Adrenal gland (tissue), 19 donors: ENCODE measurements at places on chromosomes 6 and 20.
A peak's percentile ranks its signal among the peaks of the same experiment; 100 is the strongest.

GRCh38 chr6:13917141-13917540 lies 7.6 kb upstream of the RNF182 start:
- no peak for DNase-seq

DNA sequence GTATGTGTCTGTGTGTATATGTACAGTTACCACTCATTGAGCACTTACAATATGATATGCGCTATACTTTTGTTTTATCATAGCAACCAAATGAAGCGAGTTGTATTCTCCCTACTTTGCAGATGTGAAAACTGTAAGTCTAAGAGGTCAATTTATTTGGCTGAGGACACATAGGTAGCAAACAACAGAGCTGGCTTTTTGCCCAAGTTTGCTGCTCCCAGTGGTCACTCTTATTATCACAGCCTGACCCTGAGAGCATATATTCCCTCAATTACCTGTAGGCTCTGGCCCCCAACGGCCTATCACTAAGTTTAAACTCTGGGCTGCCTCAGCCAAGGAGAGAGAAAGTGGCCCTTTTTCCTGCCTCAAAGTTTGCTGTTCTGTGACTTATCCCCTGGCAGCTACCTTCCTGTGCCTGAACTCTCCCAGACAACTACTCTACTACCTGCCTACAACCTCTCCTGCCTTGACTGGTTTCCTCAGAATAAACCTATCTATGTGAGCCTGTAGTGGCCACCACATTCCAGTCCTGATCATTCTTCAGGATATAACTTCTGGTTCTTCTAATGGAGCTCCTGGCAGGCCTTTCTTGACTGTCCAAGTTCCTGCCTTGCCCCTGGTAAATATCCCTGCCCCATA lies 221.8 kb downstream of the FRK start:
- peak; percentile 40 for DNase-seq

- DNase-seq: peak; percentile 26
Measured at GRCh38 chr20:53611449-53611894, 17.8 kb upstream of the ZNF217 start.

GRCh38 chr6:24943774-24944173 lies 8.0 kb upstream of the RIPOR2 start:
- no peak for DNase-seq

DNA sequence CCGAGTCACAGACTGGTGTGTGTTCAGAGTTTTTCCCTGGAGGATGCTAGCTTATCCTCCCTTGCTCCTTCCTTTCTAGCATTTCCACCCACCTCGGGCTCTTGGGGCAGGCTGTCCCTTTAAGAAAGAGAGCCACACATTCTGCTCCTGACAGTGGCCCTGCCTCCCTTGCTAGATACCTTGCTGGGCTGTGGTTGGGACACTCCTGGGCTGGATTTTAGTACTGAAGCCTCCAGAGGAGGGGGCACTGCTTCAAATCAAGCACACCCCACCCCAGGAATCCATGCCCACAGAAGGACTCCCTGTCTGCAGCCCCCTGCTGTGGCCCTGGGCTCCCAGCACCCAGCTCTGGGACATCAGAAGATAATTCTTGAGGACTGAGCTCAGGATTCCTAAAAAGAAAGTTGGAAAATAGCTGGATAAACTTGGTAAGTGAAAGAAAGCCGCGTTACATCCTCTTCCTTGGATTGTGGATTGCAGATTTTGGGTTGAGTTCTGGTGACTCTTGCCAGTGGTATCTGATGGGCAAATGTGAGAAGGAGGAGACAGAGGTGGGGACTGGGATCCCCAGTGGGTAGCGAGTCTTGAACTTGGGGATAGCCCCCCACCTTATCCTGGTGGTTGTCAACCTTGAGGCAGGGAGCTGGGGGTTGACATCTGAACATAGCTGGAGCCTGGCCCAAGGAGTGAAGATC lies 29.0 kb downstream of the DAAM2 start:
- DNase-seq: no peak

DNA sequence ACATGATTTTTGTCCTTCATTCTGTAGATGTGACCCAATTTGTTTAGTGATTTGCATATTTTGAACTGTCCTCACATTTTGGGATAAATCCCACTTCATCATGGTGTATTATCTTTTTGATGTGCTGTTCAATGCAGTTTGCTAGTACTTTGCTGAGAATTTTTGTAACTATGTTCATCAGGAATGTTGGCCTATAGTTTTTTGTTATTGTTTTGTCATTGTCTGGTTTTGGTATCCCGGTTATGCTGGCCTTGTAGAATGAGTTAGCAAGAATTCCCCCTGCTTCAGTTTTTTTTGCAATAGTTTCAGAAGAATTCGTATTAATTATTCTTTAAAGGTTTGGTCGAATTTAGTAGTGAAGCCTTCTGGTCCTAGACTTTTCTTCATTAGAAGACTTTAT lies 11.9 kb downstream of the KIF25 start:
- DNase-seq: no peak

- no peak for DNase-seq
Measured at GRCh38 chr6:15364401-15365037, 118.7 kb downstream of the JARID2 start.

GRCh38 chr20:61185841-61186601 lies 66.0 kb upstream of the CDH4 start:
- no peak for DNase-seq

DNA sequence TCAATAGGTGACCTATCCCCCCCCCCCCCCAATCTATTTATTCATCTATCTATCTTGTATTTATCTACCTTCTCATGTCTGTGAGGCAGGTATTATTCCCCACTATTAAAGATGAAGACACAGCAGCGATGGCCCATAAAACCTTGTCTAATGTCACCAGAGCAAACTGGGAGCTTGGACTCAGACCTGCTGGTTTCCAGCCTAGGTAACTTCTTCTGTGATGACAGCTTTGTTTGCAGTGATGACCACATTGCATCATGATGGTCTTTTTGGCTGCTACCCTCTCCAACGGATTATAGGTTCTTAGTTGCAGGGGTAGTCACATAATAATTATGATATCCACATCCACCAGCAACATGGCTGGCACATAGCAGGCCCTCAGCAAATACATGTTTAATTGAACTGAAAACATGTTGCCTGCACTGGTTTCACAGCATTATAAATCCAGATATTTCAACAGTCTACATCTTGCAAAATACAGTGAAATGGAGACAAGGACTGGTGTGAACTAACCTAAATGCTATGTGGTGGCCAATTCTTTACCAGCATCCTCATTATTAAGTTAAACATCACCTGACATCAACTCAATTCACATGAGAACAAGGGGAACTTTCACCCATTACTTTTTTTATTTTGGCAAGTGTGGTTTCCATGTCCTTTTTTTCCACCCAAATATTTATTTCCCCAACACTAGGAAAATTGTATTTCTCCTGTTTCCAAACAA lies 712.5 kb upstream of the NRSN1 start:
- DNase-seq: no peak

DNA sequence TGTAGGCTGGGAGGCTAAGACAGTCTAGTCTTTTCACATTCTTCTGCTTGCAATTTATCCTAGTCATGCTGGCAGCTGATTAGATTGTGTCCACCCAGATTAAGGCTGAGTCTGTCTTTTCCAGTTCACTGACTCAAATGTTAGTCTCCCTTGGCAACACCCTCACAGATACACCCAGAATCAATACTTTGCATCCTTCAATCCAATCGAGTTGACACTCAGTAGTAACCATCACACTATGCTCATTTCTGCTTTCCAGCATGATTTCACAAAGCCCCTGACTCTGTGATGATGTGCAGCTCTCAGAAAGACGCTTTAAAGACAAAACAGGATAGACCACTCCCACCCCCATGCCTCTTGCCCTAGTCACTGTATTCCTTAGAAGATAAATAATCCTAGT lies 693.0 kb downstream of the HTR1B start:
- no peak for DNase-seq

GRCh38 chr20:37235065-37235464 lies 26.5 kb downstream of the GHRH start:
- DNase-seq: no peak

DNA sequence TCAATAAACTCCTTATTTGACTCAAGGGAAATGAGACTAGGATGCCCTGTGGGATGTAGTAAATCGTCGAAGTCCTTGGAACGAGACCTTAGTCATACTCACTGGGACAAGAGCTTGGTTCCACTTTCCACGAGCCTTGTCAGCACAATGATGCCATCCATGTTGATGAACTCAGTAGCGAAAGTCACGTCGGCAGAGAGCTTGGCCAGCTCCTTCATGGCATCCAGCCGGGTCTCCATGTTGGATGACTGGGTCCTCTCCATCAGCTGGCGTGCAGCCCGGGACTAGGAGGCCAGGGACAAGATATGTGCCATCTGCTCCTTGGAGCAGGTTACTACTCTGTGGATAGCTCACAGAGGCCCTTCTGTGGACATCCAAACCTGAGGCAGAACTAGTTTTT lies 17.5 kb downstream of the ELMO2 start:
- peak; percentile 75 for DNase-seq

GRCh38 chr20:51444922-51445438 lies 97.5 kb downstream of the NFATC2 start:
- no peak for DNase-seq
